ENCODE measurements at places on chromosomes 4 and X.

- DNase-seq: no peak
Observed at GRCh38 chrX:144040793-144041192, 156.9 kb downstream of the UBE2NL start.

DNA sequence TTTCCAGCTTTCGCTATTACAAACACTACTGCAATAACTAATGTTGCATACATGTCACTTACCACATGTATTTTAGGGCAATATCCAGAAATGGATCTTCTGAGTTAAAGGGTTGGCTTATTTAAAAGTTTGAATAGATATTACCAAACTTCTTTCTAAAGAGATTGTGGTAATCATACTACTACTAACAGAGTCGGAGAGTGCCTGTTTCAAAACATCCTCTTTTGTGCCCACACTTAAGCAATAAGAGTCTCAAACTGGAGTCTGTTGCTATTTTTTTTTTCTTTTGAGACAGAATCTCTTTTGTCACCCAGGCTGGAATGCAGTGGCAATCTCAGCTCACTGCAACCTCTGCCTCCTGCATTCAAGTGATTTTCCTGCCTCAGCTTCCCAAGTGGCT, 35.8 kb downstream of the FGFBP1 start:
- no peak for DNase-seq

DNA sequence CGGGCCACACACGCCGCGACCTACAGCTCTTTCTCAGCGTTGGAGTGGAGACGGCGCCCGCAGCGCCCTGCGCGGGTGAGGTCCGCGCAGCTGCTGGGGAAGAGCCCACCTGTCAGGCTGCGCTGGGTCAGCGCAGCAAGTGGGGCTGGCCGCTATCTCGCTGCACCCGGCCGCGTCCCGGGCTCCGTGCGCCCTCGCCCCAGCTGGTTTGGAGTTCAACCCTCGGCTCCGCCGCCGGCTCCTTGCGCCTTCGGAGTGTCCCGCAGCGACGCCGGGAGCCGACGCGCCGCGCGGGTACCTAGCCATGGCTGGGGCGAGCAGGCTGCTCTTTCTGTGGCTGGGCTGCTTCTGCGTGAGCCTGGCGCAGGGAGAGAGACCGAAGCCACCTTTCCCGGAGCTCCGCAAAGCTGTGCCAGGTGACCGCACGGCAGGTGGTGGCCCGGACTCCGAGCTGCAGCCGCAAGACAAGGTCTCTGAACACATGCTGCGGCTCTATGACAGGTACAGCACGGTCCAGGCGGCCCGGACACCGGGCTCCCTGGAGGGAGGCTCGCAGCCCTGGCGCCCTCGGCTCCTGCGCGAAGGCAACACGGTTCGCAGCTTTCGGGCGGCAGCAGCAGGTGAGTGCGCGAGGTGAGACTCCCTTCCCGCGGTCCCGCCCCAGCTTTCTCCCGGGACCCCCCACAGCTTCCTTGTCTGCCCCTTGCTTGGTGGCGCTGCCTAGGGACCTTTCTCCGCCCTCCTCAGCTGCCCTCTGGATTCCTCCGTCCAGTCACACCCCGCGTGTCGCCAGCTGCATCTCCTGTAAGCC, 678 bp downstream of the BMP3 start:
- DNase-seq: no peak

DNA sequence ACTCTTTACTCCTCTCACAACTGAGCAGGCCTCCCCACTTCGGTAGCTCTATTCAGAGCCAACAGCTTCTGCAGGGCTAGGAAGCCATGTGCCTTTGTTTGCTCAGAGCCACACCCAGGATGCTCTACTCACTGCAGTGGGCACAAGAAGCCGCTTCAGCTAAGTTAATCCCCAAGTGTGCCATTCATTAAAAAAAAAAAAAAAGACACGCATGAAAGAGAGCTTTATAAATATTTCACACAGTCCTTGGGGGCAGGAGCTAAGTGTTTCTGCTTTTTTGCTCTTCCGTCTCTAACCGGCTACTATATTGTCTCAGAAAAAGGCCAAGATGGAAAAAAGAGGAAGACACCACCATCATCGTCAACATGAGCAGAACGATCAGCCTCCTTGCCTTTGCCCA, 8.1 kb downstream of the CRMP1 start:
- no peak for DNase-seq

DNA sequence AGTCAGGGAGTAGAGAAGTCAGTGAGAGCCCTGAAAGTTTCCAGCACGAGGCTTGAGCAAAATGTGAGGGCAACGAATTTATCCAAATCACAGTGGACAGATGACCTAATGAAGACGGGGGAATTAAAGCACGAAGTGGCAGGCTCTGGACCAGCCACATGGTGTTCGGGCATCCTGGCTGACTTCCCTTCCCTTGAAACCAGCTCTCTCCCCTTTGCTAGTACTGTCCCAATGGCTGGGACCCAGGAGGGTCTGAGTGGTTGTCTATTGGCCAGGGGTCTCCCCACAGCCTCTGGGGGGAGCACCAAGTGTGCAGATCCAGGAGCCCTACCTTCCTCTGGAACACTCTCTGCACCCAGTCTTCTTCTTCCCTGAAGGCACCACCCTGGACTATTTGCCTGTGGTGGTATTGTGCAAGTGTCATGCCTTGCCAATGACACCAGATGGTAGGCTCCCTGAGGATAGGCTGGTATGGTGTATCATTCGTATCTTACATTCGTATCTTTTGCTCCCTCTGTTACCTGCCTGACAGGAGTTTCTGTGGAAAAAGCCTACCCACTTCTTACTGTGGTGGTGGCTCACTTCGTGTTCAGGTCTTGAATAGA, 2.1 kb downstream of the APLN start:
- DNase-seq: no peak

GRCh38 chr4:75612306-75612705, 18.0 kb downstream of the CDKL2 start:
- no peak for DNase-seq

- no peak for DNase-seq
Observed at GRCh38 chr4:76736414-76736813, 161.5 kb downstream of the SOWAHB start.

- no peak for DNase-seq
Observed at GRCh38 chr4:181760560-181760959, 482.6 kb upstream of the TENM3 start.

GRCh38 chrX:34300871-34301270, 168.8 kb upstream of the FAM47A start:
- no peak for DNase-seq

- DNase-seq: no peak
Observed at GRCh38 chr4:38663090-38663800, 754 bp upstream of the KLF3 start.

DNA sequence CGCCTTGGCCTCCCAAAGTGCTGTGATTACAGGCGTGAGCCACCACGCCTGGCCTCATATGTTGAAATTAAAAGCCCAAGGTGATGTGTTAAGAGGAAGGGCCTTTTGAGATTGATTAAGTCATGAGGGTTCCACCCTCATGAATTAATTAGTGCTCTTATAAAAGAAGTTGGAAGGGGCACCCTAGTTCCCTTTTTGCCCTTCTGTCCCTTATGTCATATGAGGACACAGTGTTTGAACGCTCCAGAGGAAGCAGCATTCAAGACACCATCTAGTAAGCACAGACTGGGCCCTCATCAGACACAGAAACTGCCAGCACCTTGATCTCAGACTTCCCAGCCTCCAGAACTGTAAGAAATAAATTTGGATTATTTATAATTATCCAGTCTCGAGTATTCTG, 5.1 kb upstream of the APLN start:
- no peak for DNase-seq
